ENCODE measurements at places on chromosomes 2 and 18.
A peak's percentile ranks its signal among the peaks of the same experiment; 100 is the strongest.

GRCh38 chr2:160679686-160680085 is 186.1 kb upstream of the RBMS1 start:
- DNase-seq = no peak

- DNase-seq = no peak
Measured at GRCh38 chr2:197108758-197109157, 182.3 kb upstream of the PGAP1 start.

DNA sequence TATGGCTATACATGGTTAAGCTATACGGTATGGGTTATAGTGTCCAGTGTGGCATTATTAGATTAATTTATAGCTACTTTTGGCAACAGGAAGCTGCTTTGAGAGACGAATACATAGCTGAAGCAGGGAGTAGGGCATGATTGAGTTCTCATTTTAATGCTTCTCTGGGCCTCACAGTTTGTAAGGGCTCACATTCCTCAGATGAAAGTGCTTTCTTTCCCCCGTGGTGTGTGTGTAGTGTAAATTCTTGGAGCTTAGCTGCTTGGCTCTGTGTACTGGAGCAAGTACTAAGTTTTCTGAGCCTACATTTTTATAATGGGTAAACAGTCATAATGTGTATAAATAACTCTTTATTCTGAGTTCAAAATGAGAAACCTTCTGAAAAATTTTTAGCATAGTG is 173.7 kb downstream of the PTPRM start:
- no peak for DNase-seq

GRCh38 chr18:5693699-5694294 is 150.0 kb upstream of the EPB41L3 start:
- no peak for DNase-seq

GRCh38 chr2:43265001-43265400 is 38.6 kb upstream of the ZFP36L2 start:
- DNase-seq = no peak

- no peak for DNase-seq
Measured at GRCh38 chr2:240602266-240603050, 15.9 kb downstream of the CAPN10 start.

DNA sequence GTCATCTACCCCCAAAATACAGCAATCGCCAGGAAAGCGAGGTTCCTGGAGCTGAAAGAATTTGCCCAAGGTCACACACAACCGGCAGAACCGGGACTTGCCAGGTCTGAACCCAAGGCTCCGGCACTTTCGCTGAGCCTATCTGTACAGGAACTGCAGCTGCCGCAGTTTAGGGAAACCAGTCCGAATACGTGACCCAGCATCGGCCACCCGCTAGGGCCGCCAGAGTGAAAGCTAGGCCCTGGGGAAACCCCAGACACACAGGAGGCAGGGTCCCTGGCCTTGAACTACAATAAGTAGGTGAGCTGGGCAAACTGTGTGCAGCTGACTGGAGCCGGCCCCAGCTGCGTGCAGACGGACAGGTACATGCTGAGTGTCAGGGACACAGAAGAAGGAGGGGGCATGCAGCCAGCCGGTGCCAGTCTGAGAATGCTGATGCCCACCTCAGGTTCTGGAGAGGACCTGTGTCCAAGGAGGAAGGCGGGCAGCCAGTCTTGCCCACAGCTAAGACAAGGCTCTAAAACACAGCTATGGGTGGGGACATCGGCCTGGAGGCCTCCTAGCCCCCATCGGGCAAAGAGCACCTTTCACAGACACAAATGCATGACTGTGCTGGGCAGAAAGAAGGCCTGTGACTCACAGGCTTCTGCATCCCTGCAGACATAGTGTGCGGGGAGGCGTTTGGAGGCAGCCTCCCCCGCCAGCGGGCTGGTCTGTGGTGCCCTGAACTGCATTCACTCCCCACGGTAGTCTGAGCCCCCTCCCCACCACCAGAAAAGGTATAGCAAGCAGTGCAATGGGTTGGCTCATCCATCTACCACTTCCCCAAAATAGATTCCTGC is 107.4 kb upstream of the ID2 start:
- peak; percentile 47 for DNase-seq

DNA sequence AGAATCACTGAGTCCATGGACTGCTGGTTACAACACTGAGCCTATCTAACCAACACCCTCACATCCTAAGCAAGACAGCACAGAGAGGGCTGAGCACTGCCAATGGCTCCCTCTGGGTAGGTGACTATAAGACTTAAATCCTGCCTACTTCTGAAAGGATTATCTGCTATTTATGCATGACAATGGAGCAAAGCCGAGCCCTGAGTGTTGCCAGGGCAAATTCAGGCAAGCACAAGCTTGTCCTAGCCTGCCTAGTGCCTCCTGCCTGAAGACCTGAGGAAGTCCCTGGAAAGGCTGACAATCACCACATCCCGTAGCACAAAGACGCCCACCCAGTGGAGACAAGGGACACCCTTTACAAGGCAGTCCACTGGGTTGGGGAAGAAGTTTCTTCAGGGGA is 129.7 kb downstream of the OSR1 start:
- peak; percentile 66 for DNase-seq
